ENCODE measurements at places on chromosomes 3 and 15.
A peak's percentile ranks its signal among the peaks of the same experiment; 100 is the strongest.

DNA sequence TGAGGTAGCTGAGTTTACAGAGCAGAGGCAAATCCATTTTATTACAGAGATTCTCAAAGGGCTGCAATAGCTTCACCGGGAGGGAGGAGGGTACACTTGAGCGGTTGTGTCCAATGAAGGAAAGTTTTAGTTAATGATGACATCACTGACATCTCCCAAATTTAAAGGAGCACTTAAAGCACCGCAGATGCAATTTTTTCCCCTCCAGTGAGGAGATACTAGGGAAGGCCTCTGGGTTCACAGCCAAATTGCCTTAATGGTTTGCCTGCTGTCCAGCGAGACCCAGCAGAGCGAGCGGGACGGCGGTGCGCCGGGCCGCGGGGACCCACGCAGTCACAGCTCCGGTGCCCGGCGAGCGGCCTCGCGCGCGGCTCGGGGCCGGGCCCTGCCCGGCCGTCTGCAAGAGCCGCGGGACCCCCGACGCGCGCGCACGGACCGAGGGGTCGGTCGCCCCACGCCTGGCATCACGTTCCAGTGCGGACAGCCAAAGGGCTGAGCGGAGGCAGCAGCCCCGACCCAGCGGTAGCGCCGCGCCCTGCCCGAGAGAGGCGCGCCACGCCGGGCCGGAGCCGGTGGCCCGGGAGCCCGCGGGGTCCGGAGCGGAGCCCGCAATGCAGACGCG lies 160.5 kb upstream of the CHRNA7 start:
- no peak for DNase-seq

- DNase-seq, result no peak
Observed at GRCh38 chr3:156472150-156472549, 82.8 kb downstream of the SSR3 start.

GRCh38 chr3:48928679-48929078 lies 10.0 kb downstream of the ARIH2 start:
- no peak for DNase-seq

- DNase-seq, result no peak
Observed at GRCh38 chr15:43325039-43325684, 5.2 kb downstream of the LCMT2 start.

- no peak for DNase-seq
Observed at GRCh38 chr15:41060505-41060904, 55.6 kb downstream of the INO80 start.

DNA sequence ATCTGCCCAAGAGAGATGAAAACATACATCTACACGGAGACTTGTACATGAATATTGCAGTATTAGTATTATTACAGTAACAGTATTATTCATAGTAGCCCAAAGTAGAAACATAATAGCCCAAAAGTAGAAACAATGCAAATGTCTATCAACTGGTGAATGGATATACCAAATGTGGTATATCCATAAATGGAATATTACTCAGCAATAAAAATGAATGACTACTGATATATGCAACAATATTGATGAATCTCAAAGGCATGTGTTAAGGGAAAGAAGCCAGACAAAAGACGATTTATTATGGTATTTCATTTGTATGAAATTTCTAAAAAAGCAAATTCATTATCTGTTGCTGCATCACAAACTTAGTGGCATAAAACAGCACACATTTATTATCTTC lies 23.5 kb upstream of the ZNF639 start:
- DNase-seq, result no peak

DNA sequence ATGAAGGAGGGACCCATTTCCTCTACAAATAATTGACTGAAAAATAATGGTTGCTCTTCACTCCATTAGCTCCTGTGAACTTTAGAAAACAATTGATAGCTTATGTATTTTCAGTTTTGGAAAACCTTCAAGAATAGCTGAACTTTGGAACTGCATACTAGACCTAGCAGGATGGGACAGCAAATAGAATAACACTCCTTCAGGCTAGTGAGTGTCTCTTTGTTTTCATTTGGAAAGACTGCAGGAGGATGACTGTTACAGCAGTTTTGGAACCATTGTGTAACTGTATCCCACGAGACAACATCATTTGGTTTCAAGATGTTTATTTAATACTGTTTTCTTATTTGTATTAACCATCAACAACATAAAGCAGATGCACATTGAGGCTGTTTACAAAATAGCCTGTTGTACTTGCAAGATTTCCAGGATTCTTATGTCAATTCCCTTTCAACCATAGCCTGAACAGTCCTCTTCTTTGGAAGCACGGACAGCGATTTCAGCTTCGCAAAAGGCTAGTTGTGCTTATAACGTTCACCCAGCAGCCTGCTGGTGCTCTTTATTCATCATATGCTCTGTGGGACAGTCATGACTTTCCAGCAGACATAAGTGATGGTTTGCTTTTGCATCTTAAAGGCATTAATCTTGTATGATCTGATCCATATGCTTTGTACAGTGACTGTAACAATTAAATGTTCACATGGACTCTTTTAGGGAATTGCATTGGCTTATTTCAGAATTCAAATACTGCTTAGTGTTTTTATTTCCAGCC lies 335.5 kb downstream of the IL5RA start:
- no peak for DNase-seq

DNA sequence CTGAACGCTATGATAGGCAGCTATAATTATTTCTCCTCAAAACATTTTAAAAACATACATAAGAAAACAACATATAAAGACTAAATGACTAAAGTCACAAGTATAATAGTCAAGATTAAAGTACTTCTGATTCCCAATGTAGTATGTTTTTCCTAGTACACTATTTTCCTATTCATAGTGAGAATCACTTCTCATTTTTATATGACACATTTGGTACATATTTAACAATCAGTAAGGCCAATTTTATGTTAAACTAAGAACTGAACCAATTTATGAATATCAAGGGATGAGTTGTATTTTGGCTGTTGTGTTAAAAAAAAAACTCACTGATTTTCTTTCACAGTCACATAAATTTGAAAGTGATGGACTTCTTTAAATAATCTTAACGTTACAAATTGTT lies 79.7 kb downstream of the DENND4A start:
- no peak for DNase-seq

DNA sequence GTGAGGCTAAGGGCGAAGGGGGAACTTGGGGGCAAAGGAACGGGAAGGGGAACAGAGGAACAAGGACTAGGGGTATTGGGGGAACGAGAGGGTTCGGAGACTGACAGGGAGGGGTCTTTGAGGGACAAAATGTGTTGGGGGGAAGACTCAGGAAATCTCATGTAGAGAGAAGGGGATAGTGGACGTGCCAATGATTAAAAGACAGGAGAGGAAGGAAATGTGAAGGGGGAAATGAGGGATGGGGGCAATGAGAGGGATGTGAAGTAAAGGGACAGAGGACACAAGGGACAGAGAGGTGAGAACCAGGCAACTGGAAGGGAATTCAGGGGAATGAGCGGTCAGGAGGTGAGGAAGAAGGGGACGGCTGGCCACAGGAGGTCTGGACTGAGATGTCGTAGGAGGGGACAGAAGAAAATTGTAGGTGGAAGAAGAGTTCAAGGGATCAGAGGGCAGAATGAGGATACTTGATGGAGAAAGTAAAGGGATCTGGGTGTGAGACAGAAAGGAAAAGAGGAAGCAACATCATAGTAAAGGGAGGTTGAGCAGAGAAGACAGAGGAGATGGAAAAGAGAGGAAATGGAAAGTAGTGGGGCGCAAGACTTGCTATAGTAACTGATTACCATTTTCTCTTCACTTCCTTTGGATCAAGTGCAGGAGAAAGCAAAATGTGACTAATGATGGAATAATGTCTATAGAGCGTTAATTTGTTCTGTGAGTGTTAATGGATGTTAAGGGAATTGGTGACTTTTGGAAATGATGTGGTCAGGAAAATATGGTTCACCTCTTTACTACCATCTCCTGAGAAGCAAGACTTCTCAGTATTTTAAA lies 749 bp downstream of the RAB8B start:
- DNase-seq, result no peak

DNA sequence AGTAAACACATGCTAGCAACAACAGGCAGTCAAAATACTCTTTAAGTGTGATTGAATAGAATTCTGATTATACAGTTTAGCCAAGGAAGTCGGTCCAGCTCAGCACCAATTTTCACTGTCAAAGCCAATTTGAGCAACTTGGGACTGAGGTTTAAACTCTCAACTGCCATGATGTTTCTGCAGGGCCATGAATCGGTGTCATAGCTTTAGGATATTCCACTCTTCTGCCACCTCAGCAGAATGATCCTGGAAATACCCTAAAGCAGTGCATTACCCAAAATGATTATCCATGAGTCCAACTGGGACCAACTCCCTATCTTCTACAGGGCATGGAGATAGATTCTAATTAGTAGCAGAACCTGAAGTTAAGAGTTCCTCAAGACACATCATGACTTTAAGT lies 262.4 kb downstream of the RORA start:
- no peak for DNase-seq

DNA sequence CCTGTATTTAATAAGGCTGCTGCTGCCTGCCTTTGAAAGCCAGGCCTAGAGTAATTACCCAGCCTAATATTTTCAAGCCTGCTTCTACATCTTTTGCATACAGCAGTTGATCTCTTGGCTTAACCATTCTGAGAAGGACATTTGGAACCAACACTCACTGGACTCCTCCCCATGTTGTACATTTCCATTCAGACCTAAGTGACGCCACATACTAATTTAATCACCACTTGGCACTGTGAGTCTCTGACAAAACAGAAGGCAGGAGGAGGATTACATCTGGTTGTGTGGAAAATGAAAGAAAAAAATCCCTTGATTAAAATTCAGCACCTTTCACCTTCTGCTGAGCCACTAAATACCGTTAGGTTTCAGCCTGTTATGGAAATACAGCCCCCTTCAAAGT lies 102.2 kb upstream of the ARRDC4 start:
- no peak for DNase-seq

- no peak for DNase-seq
Observed at GRCh38 chr15:93974804-93975481, 256.4 kb upstream of the MCTP2 start.

- DNase-seq, result no peak
Observed at GRCh38 chr3:140455521-140456214, 222.2 kb upstream of the TRIM42 start.

- DNase-seq, result no peak
Observed at GRCh38 chr15:63004211-63004610, 38.3 kb upstream of the TPM1 start.

- DNase-seq, result no peak
Observed at GRCh38 chr15:49187549-49188245, 17.6 kb downstream of the GALK2 start.

- no peak for DNase-seq
Observed at GRCh38 chr3:52036829-52037228, 19.5 kb downstream of the DUSP7 start.

DNA sequence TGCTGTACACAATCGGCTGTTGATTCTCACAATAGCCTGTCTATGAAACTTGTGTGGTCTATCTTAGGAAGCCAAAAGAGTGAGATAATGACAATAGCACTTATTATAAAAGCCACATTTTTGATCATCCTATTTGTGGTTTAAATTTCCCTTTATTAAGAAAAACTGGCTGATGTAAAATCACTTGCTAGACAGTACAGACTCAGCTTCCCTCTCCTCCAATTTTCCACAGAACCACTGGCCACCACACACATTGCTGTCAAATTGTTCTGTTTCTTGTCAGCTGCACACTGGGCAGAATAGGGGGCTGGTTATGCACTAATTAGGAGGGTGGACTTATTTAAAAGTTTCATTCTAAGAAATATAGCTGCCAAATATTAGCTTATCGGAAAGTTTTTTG lies 425.9 kb downstream of the EPHA3 start:
- DNase-seq, result no peak

GRCh38 chr3:154059833-154060232 lies 61.4 kb upstream of the ARHGEF26 start:
- DNase-seq, result no peak

DNA sequence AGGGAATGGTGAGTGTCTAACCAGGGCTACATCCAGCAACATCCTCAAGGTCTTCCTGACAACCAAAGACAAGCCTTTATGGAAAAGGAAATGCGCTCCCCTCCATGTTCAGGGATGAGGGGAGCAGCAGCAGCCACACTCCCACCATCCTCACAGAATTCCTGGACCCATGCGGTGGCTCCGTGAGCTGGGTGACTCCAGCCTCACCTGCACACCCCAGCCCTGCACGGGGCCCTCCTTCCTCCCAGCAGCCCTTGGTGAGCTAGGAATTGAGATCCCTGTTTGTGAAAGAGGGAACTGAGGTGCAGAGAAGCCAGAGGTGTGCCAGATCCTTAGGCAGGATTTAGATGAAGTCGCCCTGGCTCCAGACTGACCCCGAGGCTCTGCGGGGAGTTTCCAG lies 52.3 kb downstream of the GRIP2 start:
- DNase-seq, result no peak

DNA sequence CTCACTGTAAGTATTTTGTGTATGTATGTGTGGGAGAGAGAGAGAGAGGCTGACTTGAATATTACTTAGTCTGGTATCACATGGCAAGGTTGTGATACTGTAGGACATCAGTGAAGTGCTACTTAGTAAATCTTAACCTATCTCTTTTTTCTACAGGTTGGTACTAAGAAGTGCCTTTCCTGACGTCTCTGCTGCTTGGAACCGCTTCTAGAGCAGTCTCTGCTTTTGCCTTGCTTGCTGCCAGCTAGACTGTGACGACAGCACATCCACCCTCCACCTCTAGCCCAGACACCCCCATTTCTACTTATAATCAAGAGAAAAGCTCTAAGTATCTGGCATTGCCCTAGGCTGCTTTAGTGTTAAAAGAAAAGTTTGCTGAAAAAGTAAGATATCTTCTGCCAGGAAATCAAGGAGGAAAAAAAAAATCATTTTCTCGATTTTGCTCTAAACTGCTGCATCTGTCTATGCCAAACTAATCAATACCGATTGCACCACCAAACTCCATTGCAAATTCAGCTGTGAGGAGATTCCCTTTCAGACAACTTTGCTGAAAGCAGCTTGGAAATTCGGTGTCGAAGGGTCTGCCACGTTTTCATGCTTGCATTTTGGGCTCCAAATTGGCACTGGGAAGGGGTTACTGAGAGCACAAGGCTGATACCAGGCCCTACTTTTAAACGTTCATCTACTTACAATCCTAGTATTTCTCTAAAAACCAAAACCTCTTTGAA lies 30.7 kb downstream of the MBNL1 start:
- no peak for DNase-seq

DNA sequence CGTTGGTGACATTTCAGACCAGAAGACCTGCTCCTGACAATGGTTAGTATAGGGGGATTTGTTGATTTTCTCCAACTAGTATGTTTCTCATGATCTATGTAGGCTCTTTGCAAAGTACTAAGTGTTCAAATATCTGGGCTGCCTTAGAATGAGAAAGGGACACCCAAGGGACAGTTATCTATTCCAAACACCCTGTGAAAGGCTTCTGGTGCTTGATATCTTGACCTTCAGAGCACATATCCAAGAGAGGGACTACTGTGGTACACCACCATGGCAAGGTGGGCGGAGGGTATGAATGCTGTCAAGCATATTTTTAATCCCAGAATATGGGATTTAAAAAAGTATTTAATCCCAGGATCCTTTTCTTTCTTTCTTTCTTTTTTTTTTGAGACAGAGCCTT lies 1.1 kb downstream of the FANCD2OS start:
- DNase-seq, result no peak

- DNase-seq, result no peak
Observed at GRCh38 chr3:136385457-136385856, 135.3 kb downstream of the PCCB start.

- DNase-seq, result no peak
Observed at GRCh38 chr3:150251187-150252062, 156.7 kb upstream of the TSC22D2 start.

- peak; percentile 83 for DNase-seq
Observed at GRCh38 chr3:5022966-5023776, 43.9 kb downstream of the BHLHE40 start.
